Caudate nucleus (tissue), 63 donors: ENCODE measurements at places on chromosomes 16 and 17.

GRCh38 chr17:57557834-57558681 lies 187.0 kb downstream of the CCDC182 start:
- DNase-seq: no peak

GRCh38 chr17:80798595-80799537 lies 192.8 kb upstream of the CHMP6 start:
- no peak for DNase-seq

DNA sequence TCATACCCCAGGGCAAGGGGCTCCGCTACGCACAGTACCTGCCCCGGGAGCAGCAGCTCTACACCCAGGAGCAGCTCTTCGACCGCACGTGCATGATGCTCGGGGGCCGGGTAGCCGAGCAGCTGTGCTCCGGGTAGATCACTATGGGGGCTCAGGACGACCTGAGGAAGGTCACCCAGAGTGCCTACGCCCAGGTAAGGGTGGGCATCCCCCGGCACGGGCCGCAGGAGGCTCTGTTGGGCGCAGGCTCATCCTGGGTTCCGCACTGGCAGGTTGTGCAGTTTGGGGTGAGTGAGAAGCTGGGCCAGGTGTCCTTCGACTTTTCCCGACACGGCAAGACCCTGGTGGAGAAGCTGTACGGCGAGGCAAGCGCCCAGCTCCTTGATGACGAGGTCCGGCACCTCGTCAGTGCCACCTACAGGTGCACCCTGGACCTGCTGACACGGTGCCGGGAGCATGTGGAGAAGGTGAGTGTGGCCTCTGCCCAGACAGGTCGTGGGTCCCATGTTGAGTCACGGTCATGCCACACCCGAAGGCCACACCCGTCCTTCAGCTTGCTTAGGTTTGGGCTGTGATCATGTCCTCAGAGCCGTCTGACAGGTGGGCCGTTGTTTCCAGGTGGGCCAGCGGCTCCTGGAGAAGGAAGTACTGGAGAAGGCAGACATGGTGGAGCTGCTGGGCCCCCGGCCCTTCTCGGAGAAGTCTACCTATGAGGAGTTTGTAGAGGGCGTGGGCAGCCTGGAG lies 19.3 kb downstream of the DBNDD1 start:
- no peak for DNase-seq

DNA sequence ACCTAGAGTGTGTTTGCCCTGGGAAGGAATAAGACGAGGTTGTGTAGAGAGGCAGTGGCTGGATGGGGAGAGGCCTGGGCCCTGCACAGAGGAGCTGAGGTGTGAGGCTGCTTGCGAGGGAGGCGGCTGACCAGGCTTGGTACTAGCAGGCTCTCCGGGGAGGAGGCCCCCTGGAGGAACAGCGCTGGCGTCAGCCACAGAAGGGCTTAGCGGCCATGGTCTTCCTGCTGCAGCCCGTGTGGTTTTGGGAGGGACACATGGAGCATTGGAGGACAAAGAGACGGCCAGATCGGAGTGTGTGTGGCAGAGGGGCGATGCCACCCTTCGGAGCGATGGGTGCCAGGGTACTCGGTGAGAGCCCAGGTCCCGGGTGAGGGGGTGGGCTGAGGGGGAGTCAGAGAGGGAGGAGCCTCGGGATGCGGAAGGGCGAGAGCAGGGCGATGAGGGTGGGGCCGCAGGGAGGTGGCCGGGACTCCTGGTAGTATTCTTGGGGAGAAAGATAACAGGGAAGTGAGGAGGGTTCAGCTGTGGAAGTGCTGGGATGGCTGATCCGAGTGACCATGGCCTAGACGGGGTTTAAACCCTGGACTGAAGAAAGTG lies 8.3 kb downstream of the BANP start:
- DNase-seq: no peak

GRCh38 chr16:76835339-76835738 lies 355.7 kb upstream of the MON1B start:
- DNase-seq: no peak

DNA sequence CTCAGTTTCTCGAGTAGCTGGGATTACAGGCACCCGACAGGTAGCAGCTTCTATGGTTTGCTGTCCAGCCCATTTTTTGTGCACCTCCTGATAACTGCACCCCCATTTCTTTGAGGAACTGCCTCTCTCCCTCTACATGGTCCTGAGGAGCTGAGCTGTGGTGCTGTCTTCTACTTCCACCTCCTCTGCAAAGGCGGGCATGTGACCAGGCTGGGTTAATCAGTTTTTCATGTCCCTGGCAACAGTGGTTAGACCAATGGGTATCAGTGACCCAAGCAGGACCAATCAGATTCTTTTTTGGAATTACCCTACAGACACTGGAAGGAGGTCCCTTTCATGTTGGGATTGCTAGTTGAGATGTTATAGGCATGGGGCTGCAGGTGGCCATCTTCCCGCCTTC lies 41.3 kb downstream of the TBX21 start:
- no peak for DNase-seq

DNA sequence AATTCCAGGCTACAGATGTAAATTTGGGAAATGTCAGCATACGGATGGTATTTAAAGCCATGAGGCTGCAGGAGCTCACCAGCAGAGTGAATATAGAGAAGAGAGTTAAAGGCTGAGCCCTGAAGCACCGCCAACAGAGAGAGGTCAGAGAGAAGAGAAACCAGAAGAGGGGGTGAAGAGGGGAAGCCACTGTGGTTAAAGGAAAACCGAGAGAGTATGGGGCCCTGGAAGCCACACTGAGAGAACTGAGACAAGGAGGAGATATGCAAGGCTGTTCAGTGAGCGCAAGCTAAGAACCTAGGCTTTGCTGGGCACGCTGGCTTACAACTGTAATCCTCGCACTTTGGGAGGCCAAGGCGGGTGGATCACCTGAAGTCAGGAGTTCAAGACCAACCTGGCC lies 24.6 kb downstream of the COPRS start:
- DNase-seq: no peak

- DNase-seq: no peak
These were observed 772 bp downstream of the NTN1 start for GRCh38 chr17:9021992-9022572.

DNA sequence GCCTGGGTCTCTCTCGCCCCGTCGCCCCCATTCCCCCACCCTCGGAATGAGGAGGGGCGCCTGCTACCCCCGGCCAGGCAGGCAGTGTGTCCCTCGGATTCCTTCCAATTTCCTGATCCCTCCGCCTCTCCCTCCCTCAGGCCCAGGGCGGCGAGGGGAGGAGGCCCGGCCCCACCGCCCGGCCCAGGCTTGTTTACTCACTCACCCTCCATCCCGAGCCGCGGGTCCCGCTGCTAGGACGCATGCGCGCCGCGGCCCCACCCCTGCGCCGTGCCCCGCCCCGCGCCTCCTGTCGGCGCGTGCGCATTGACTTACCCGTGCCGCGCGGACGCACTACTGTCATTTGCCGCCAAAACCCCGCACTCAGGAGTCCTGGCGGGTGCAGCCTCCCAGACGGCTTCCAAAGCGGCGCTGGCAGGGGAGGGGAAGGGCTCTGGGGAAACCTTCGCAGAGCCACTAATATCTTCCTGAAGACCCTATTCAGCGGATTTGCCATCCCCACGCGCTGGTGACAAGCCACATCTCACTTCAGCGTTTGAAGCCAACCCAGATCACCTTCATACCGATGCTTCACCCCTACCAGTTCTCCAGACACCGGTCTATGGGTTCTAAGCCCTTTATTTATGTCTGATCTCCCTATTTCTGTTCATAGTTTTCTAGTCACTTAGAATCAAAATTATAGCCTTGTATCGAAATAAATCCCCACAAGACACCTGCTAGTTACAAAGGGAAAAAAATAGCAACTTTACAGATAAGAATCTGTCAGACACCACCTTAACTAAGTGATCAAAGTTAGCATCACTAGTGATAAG lies at the start of gene EZH1:
TSS of gene EZH1 (minus strand) at position 235 of the 812 bp plus-strand sequence. CDS start 16,099 bp downstream, outside the sequence.
- peak; percentile 89 for DNase-seq

- DNase-seq: no peak
These were observed 37.2 kb upstream of the CCNF start for GRCh38 chr16:2392025-2392424.

GRCh38 chr16:84340325-84341040 lies 27.9 kb upstream of the ATP2C2 start:
- no peak for DNase-seq

GRCh38 chr16:53515811-53516210 lies 12.8 kb upstream of the AKTIP start:
- no peak for DNase-seq

DNA sequence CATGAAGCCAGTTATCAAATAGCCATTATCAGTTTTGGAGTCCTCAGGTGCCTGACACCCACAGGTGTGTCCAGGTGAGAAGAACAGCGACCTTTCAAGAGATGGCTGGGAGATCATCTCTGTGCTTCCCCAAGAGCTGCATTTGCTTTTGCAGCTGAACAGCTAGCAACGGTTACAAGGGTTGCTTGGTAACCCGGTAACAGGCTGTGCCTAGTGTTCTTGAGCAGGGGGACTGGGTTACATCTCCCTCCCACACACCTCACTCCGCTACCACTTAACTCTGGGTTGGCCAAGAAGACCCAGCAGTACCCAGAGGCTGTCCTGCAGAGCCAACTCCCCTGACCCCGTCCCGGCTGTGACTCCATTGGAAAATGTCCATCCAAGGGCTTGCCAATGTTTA lies 147.0 kb downstream of the SLC39A11 start:
- DNase-seq: no peak

GRCh38 chr17:49290690-49291359 lies 60.2 kb upstream of the PHOSPHO1 start:
- DNase-seq: no peak

- no peak for DNase-seq
These were observed 140.5 kb downstream of the SSH2 start for GRCh38 chr17:29789196-29790170.

- no peak for DNase-seq
These were observed 33.2 kb upstream of the CDYL2 start for GRCh38 chr16:80837533-80838147.

DNA sequence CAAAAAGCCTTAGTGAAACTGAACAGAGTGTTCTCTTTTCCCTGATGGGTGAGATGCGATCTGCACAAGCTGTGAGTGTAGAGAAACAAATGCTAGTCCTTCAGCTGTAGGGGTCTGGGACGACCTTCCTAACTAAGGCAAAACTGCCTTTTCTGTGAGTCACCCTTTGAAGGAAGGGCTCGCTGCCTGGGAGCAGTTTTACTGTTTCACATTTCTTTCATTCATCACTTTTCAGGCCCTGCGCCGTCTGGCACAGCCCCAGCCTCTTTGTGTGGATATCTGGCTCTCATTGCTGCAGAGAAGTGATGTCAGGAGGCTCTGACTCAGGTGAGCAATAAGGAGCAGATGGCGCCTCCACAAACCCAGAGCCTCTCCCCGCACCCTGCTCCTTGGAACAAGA lies 57.4 kb downstream of the HS3ST3A1 start:
- DNase-seq: no peak

DNA sequence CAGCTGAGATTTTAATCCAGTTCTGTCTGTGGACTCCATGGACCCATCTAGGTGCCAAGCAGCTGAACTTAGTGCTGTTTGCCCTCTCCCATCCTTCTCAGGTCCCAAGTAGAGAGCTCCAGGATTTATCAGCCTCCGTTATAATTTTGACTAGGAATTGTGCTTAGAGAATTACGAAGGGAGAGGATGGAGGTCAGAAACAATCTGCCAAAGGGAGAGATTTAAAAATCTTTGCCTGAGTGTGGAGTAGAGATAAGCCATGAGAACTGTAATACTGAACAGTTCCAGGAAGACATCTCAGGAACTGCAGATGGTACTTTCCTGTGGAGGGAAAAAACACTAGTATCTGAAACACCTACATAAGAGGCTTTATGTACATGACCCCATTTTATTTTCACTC lies 27.0 kb downstream of the CEP95 start:
- no peak for DNase-seq

- no peak for DNase-seq
These were observed 26.0 kb downstream of the PKD1L3 start for GRCh38 chr16:71974068-71974818.

GRCh38 chr16:73058221-73058615 lies 10.3 kb upstream of the ZFHX3 start:
- DNase-seq: no peak

DNA sequence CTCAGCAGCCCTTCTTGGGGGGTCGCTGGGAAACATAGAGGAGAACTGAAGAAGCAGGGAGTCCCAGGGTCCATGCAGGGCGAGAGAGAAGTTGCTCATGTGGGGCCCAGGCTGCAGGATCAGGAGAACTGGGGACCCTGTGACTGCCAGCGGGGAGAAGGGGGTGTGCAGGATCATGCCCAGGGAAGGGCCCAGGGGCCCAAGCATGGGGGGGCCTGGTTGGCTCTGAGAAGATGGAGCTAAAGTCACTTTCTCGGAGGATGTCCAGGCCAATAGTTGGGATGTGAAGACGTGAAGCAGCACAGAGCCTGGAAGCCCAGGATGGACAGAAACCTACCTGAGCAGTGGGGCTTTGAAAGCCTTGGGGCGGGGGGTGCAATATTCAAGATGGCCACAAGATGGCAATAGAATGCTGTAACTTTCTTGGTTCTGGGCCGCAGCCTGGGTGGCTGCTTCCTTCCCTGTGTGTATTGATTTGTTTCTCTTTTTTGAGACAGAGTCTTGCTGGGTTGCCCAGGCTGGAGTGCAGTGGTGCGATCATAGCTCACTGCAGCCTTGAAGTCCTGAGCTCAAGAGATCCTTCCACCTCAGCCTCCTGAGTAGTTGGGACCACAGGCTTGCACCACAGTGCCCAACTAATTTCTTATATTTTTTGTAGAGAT lies 3.4 kb downstream of the STH start:
- no peak for DNase-seq

DNA sequence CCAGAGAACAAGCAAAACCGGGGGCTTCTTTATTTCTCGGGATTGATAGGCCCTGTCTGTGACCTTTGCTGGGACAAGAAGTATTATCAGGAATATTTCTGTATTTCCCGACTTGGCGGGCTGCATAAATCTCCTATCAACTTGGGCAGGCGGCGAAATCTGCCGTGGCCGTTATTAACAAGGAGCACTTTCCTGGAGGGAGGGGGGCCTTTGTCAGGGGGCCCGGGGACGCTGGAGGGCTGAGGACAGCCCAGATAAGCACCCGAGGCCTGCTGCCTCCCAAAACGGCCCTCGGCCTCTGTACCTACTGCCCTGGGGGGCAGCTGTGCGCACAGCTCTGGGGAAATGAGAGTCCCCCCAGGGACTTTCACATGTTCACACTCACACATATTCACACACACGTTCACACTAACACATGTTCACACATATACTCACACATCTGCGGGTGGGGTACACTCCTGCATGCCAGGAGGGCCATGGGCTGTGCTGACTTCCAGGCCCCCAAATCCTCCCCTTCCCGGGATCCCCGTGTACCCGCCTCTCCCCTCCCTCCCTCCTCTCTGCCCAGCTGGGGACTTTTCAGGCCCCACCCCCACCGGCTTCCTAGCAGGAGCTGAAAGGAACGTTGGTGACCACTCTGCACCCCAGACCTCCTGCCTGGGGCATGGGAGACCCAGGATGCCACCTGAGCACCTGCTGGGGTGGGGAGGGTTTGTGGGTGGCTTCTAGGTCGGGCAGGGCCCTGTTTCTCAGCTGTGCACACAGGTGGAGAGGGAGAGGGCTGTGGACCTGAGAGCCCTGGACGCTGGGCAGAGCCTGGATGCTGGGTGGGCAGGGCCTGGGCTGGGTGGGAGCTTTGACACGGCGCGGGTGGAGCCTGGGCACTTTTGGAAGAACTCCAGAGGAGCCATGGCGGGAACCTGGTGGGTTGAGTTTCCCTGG lies 24.3 kb upstream of the GSE1 start:
- no peak for DNase-seq
